ENCODE measurements at places on chromosomes 13 and 19. TPM values are rescaled to one million over a fixed set of nuclear protein-coding genes. Genes with fewer than 3 reads are reported as not detected.

The ADGRE2 gene
- total RNA-seq: 0.59 TPM

The CCDC169 gene
- 0.37 TPM for total RNA-seq

The LILRB5 gene
- not detected for total RNA-seq

The APOC4 gene
- not detected for total RNA-seq

The GPR108 gene
- total RNA-seq: 28.6 TPM

The C19orf33 gene
- total RNA-seq: 705 TPM

The TBXA2R gene
- total RNA-seq: 0.90 TPM
